ENCODE measurements at places on chromosomes 6 and 20.

- no peak for DNase-seq
These were observed 5.4 kb downstream of the SLCO4A1 start for GRCh38 chr20:62647521-62648317.

DNA sequence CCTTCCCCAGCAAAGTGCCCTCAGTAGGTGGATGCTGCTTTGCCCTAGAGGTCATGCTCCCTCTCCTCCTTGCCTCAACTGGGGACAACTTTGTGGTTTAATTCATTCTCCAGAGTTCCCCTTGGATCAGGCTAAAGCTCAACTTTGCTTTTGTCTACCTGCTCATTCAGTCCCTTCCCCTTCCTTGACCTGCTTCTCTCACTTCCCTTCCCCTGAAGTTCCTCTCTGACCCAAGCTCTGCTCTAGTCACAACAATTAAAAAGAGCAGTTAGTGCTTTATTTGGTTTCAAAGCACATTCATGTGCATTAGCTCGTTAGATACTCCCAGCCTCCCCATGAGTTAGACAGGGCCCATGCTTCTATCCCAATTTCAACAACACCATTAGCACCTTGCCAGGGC lies 71.3 kb downstream of the DZANK1 start:
- no peak for DNase-seq

GRCh38 chr6:142872376-142872775 lies 72.6 kb downstream of the HIVEP2 start:
- no peak for DNase-seq

GRCh38 chr6:141033101-141033500 lies 1099.6 kb upstream of the GJE1 start:
- no peak for DNase-seq

DNA sequence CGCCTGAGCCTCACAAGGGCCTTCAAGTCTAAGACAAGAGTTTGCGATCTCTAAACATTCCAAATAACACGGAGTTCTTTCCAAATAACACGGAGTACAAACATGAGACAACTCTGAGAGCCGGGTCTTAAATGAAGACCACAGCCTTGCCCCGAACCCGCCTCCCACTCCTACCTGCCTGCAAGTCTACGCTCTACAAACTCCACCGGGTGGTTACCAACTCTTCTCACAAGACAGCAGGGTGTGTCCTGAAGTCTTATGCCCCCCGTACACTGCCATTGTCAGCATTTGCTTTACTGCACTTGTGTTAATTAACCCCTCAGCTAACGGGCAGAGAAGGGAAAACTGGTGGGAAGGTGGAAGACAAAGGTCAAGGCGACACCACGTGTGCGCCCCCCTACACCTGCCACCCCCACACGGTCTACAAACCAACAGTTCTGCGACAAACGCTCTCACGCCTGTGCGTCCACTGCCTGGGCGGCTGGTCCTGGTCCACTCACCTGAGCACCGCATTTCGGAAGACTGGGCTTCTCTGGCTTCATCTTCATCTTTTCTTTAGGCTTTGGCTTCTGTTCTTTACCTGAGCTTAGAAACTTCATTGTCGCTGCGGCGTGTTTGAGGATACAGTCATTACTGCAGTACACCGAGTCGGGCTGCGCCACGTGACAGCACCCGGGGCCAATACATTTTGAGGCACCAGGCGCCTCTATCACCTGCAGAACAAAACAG lies 19.5 kb downstream of the DIDO1 start:
- no peak for DNase-seq

GRCh38 chr6:30568245-30568644 lies 3.0 kb upstream of the ABCF1 start:
- no peak for DNase-seq

- no peak for DNase-seq
These were observed 22.2 kb upstream of the TXLNB start for GRCh38 chr6:139313784-139314545.

GRCh38 chr6:13253272-13253671 lies 75.1 kb downstream of the TBC1D7 start:
- DNase-seq, result no peak

GRCh38 chr20:58048096-58048702 lies 180.3 kb downstream of the ANKRD60 start:
- peak; percentile 29 for DNase-seq

GRCh38 chr20:23050076-23050838 lies 785 bp upstream of the THBD start:
- no peak for DNase-seq

GRCh38 chr20:38927902-38928578 lies 1.8 kb downstream of the FAM83D start:
- no peak for DNase-seq

DNA sequence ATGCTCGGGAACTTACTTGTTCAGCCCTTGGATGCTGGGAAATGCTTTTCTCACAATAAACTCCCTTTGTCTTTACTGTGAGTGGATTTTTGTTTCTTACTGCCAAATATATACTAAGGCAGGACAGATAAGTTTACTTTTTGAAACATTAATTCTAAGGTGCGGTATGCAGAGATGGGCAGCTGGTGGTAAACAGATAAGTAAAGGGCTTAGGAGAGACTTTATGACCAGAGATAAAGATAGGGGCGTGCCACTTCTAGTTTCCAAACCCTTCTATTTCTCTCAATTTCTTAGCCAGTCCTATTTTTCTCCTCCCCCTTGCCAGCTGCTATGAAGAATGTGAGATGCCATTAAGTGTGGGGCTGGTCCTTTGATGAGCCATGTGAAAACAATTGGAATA lies 16.3 kb downstream of the SAMD3 start:
- no peak for DNase-seq

GRCh38 chr6:25127076-25127837 lies 151.9 kb upstream of the CARMIL1 start:
- DNase-seq, result no peak

GRCh38 chr20:3251806-3252205 lies 12.8 kb upstream of the SLC4A11 start:
- no peak for DNase-seq

DNA sequence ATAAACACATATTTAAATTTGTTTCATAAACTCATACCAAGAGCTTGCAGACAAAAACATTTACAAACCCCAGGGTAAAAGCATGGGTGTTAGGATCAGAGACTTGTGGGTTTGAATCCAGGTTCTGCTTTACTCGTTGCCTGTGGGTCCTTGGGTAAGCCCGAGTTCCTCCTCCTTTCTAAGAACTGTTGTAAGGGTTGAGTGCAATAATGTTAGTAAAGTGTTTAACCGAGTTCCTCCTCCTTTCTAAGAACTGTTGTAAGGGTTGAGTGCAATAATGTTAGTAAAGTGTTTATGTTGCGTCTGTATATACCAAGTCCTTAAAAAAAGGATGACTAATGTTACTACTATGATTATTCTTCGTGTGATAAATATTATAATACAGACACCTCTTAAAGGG lies 18.7 kb downstream of the CCDC170 start:
- DNase-seq, result no peak

DNA sequence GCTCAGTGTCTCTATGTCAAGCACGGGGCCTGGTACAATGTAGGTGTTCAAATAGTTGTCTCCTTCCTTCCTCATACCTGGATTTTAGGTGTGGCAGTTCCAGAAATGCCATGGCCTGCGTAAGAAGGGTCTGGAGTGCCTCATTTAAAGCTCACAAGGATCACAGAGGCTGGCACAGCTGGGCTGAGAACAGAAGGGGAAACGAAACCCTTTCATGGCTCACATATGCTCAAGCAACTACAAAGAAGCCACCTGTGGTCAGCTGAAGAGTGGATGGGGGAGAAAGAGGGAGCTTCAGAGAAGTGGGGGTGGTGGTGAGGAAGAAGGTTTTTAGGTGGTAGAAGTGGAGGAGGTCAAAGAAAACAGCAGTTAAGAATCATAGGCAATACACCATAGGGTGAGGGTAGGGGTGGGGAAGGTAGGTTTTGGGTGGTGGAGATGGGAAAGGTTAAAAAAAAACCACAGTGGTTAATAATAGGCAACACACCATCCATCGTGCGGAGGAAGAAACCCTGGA lies 17.0 kb upstream of the TOP1 start:
- no peak for DNase-seq

- no peak for DNase-seq
These were observed 382.7 kb downstream of the C6orf118 start for GRCh38 chr6:164926686-164927085.

DNA sequence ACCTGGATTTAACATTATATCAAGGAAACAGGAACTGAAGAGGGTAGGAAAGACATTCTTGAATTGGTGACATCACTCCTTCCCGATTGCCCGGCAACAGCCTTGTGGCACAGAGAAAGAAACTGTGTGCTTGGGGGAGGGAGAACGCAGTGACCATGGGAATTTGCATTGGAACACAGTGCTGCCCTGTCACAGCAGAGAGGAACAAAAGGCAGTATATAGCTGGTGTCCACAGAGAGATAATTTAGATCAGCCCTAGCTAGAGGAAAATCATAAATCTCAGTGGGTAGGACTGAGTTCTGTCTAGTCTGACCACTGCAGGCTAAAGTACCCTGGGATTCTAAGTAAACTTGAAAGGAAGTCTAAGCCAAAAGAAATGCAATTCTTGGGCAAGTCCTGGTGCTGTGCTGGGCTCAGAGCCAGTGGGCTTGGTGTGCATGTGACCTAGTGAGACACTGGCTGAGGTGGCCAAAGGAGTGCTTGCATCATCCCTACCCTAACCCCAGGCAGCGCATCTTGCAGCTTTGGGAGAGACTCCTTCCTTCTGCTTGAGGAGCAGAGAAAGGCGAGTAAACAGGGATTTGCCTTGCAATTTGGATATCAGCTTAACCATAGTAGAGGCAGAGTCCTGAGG lies 697.6 kb downstream of the HACE1 start:
- DNase-seq, result no peak

- no peak for DNase-seq
These were observed 253.6 kb downstream of the CDH26 start for GRCh38 chr20:60211618-60212463.

- DNase-seq, result no peak
These were observed 174.9 kb upstream of the PRND start for GRCh38 chr20:4546786-4547185.

GRCh38 chr6:125828476-125829039 lies 37.8 kb downstream of the NCOA7 start:
- no peak for DNase-seq

DNA sequence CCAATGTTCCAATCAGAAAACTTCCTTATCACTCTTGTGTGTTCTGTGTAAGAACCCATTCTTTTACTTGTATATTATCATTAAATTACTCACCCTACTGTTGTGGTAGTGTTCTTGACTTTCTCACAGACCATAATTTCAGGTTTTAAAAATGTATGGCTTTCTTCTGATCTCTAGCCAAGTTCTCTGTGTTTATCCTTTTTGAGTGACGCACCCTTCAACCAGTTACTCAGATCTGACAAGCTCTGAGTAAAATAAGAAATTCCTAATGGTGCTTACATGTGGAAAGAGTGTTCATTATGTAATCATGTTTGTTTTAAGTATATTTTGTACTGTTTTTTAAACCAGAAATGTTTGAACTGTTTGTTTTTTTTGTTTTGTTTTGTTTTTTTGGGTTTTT lies 11.0 kb downstream of the TBPL1 start:
- DNase-seq, result no peak

- no peak for DNase-seq
These were observed 8.9 kb upstream of the TBCC start for GRCh38 chr6:42754759-42755158.

DNA sequence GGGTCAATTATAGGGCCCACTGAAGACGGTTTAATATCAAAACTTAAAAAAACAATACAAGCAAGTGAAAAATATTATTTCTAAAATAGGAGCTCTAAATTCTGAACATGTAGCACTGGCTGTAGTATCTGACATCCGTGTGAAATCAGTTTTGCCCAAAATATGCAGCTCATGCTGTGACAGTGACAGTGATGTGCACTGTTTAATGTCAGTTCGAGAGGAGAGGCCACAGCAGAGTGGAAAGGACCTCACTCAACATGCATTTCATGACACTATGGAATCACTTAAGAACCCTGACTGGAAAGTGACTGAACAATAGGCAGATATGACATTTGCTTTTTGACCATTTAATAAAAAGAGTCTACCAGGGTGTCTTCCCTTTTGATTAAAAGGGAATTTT lies 397.0 kb downstream of the FRK start:
- no peak for DNase-seq

DNA sequence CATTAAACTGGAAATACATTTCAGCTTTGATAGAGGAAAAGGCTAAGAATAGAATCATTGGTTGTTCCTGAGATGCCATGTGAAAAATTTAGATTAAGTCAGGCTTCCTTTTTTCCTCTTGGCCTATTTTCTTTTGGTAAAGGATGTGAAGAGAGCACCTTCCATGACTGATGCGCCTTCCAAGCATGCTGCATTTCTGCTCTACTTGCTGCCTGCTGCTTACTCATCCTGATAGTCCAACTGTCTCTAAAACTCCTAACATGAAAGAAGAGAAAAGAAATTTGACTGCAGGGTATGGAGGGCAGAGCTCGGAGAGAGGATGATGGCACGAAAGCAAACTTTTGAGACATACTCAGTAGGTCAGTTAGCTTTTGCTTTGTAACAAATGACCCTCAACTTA lies 28.8 kb downstream of the SNAP25 start:
- DNase-seq, result no peak

DNA sequence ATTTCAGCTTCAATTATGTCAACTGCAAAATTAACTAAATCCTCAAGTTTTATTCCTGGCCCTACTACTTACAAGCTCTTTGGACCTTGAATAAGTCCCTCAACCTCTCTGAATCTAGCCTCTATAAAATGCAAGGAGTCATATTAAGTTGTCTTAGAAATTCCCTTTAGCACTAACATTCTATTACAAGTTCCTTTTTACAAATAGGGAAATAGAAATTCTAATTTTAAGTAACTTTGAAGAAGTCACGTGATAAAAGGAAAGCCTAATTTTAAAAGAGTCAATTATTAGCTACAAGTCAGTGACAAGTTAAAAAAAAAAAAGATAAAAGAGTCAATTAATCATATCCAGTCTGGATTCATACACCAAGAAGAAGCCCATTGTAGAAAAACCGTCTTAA lies 24.6 kb upstream of the GTF3C6 start:
- no peak for DNase-seq

GRCh38 chr6:56655996-56656395 lies 13.3 kb upstream of the DST start:
- DNase-seq, result no peak

GRCh38 chr6:134041093-134041492 lies 11.3 kb downstream of the SLC2A12 start:
- DNase-seq, result no peak

DNA sequence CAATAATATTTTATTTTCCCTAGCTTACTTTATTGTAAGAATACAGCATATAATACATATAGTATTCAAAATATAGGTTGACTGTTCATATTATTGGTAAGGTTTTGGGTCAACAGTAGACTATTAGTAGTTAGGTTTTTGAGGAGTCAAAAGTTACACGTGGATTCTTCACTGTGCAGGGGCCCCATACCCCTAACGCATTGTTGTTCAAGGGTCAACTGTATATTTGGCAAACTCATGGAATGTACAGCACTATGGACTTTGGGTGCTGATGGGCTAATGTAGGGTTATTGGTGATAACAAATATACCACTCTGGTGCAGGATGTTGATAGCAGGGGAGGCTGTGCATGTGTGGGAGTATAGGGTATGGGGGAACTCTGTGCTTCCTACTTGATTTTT lies 397.2 kb downstream of the BCKDHB start:
- DNase-seq, result no peak

DNA sequence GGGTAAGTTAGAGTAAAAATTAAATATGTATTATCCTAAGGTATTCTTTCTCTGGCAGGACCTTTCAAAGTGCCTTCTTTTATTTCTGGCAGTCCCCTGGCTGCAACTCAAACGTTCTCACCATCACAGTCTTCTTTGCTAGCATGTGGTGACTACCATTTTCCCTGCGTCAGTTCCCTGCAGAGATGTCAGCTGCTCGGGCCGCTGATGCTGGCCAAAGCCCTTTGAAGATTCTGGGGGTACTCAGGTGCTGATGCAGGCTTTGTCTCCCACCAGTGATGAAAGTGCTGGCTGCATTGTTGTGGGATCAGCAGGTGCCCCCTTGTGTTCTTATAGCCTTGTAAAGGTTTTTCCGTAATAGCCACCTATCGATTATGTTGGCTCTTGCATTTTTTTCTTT lies 140.1 kb downstream of the BTBD3 start:
- no peak for DNase-seq

Data from GOT3 (cell line).